A549 treated with Hydrocortisone at 1 μM for 4 hours (cell line): ENCODE measurements at places on chromosomes 3 and 15. TPM values are rescaled to one million over a fixed set of nuclear protein-coding genes. Genes with fewer than 3 reads are reported as not detected.

The KBTBD13 gene
- not detected in 5 replicates for total RNA-seq

The HIGD2B gene
- not detected in 5 replicates for total RNA-seq

The TTLL3 gene
- total RNA-seq = 7.1 to 7.8 TPM (median 7.4 TPM) in 5 replicates

The ST8SIA2 gene
- 0.27 to 0.70 TPM (median 0.40 TPM) in 5 replicates for total RNA-seq

The ECE2 gene
- not detected in 5 replicates for total RNA-seq

The SPG11 gene
- 6.8 to 9.5 TPM (median 9.0 TPM) in 5 replicates for total RNA-seq

The CACNA2D2 gene
- 0.48 to 0.61 TPM (median 0.59 TPM) in 5 replicates for total RNA-seq

The SAXO2 gene
- total RNA-seq = 1.8 to 2.4 TPM (median 2.1 TPM) in 5 replicates

The CADPS gene
- total RNA-seq = not detected in 5 replicates

The NANOGP8 gene
- total RNA-seq = not detected in 5 replicates

The MYZAP gene
- total RNA-seq = 1.1 to 1.3 TPM (median 1.2 TPM) in 5 replicates
